ENCODE measurements at places on chromosomes 12 and 14.
A peak's percentile ranks its signal among the peaks of the same experiment; 100 is the strongest.

GRCh38 chr12:57159311-57159710, 11.9 kb upstream of the LRP1-AS start:
- DNase-seq = no peak

DNA sequence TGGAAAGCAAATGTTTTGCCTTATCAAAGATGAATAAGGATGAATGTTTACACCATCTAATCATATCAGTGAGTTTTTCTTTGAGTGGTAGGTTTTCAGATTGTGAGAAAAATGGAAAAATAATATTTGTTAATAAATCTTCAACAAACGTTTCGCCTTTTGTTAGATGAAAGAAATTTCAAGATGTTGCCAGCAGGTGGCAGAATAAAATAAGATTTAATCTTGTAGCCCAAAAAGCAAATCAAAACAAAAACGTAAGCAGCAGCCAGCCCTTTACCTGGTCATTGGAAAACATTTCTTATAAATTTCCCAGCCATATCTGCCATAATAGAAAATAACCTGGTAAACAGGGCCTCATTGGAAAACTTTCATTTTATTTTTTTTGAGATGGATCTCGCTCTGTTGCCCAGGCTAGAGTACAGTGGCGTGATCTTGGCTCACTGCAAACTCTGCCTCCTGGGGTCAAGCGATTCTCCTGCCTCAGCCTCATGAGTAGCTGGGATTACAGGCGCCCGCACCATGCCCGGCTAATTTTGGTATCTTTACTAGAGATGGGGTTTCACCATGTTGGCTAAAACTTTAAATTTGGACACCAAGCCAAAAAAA, 15.4 kb upstream of the TMEM120B start:
- peak; percentile 54 for DNase-seq

- no peak for DNase-seq
Measured at GRCh38 chr14:49297102-49297501, 289.1 kb downstream of the RPS29 start.

DNA sequence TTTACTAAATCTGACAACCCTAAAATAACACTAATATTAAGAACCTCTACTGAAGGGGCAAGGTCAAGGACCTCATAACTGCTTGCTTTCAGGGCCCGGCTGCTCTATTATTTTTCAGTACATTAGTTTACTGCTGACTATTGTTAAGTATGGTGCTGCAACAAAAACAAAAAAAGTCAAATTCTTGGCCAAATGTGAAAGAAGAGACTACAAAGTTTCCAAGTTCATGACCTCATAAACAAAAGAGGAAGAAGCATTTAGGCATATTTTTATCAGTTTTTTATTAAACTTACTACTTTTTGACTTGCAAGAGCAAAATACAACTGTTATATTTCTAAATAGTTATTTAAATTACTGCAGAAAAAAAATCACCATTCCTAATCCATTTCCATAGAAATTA, 109.8 kb upstream of the GPHB5 start:
- no peak for DNase-seq

GRCh38 chr14:67610491-67610890, 9.2 kb upstream of the ARG2 start:
- DNase-seq = no peak

GRCh38 chr14:35384455-35385041, 20.0 kb downstream of the NFKBIA start:
- DNase-seq = no peak

DNA sequence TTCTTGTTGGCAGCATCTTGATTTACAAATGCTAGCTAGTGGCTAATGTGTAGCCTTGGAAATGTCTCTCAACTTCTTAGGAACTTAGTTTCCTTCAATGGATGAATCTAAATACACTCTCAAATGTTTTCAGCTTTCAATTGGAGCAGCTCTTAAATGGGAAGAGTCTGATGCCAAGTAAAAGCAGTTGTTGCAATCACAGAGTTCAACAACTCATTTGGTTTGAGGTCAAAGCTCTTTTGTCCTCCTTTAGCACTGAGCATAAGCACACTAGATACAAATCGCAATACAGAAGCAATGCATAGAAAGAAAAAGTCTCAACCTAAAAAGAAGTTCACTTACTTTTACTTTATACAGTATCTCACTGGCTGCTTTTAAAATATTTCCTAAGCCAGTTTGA, 986.1 kb upstream of the FLRT2 start:
- no peak for DNase-seq

DNA sequence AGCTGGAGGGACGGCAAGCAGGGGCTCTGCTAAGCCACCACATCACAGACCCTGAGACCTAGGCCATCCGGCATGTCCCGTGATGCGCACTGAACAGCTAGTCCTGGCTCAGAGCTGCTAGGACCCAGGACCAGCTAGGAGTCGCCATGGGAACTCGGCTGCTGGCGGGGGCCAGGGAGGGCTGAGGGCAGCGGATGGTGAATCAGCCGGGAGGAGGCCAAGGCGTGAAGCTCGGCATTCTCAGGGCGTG, 5.1 kb downstream of the AHNAK2 start:
- peak; percentile 85 for DNase-seq
